Kasumi-1 (cell line): ENCODE measurements at places on chromosomes 3 and 15.

DNA sequence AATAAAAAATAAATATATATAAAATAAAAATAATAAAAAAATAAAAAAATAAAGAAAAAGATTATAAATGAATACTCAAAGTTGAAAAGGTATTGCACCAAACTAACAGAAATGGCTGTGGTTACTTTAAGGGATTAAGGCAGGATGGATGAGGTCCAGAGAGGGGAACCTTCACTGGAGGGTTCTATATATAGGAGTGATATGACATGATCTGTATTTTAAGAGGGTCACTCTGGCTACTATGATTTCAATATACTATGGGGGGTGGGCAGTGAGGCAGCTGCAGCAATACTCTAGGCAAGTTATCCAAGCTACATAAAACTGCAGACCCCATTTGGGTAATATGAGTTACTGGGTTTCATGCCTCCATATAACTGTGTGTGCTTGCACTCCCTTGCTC, 24.6 kb downstream of the ACAD11 start:
- no peak for DNase-seq

DNA sequence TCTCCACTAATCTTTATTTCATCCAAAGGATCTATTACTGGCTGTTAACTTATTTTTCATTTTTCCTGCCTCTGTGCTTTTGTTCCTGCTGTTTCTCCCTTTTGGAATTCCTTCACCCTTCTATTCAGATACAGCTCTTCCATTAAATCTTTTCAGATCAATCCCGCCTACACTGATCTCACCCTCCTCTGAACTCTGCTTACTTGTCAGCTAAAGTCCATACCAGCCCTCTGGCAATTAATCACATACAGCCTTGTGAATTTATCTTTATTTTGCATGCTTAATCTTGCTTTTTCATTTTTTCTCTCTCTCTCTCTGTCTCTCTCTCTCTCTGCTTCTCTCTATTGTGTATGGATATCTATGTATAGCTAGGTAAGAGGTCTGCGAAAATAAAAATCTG, 100.8 kb upstream of the UMPS start:
- DNase-seq: no peak

- no peak for DNase-seq
These were observed 11.4 kb downstream of the SEMA3G start for GRCh38 chr3:52433328-52433995.

GRCh38 chr3:53554559-53555067, 60.2 kb downstream of the CACNA1D start:
- no peak for DNase-seq

DNA sequence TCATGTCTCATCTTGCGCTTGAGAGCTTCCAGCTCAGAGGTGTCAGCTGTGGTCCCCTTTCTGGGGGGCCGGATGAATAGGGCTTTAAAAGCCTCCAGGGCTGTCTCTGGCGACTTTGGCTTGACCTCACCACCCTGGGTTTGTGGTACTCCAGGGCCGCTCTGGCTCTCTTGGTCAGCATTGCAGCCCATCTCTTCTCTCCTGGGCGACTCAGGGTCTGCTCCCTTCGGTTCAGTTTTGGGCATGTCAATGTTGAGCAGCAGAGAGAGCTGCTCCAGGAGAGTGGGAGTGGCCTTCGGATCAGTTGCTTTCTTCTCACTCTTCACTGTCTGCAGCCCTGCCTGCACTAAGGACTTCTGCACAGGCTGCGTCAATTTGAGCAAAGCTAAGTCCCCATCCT, 127.9 kb downstream of the FMN1 start:
- no peak for DNase-seq

GRCh38 chr3:52068055-52068571, 11.7 kb upstream of the DUSP7 start:
- no peak for DNase-seq

DNA sequence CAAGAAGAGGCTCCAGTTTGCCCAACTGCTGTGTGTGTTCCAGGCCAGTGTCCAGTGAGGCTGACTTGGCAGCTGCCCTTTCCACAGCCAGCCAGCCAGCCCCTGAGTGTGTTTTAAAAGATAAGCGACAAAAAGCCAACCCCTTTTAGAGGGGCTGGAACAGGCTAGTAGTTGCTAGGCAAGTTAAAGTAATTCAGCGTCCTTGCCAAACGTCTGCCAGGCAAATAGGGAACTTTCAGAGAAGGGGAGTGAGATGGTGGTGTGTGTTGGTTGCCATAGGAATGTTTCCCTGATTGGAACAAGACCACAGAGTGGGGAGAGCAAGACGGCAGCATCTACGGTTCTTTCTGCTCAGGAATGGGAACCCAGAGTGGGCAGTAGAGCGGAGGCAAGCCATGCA, 86.3 kb downstream of the TMEM108 start:
- DNase-seq: peak; percentile 13

GRCh38 chr3:129611812-129612533, 5.5 kb upstream of the PLXND1 start:
- DNase-seq: no peak

DNA sequence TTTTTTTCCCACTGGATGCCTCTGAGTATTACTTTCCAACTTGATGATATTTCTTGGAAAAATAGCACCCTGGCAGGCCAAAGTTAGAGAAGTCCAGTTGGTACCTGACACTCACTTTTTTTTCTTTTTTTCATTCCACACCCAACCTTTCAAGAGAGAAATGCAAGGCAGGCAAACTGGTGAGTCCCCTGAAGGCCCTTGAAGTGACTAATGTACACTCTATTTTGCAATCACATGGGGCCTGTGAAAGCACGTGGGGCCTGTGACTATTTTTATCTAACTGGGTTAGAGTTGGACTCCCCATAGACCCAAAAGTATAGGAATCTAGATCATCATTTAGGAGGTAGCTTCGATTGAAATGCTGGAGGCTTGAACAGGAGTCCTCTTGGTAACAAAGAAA, 316.7 kb downstream of the CHL1 start:
- DNase-seq: no peak

DNA sequence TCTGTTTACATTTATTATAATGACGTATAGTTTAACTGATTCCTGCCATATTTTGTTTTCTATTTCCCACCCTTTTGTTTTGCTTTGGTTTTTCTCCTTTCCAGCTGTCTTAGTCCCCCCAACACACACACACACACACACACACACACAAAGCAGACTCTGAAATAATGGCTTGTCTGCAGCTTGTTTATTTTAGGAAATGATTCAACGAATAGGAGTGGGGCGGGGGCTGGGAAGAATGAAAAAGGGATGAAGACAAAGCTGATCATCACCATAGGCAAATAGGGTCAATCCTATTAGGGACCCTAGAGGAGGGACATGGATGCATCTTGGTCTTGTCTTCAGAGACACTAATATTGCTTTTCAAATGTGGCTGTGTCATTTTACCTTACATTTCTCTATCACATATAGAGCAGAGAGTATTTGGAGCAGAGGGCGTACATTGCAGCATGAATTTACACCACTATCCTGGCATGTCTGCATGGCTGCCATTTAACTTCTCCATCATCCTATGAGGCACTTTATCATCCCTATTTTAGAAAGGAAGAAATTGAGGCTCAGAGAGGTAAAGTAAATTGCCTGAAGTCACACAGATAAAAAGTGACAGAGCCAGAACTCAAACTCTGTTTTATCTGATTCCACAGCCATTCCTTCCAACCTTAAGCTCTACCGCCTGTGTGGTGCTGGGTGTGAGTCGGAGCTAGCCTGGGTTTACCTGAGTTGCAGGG, 147.2 kb upstream of the TPM1 start:
- no peak for DNase-seq

DNA sequence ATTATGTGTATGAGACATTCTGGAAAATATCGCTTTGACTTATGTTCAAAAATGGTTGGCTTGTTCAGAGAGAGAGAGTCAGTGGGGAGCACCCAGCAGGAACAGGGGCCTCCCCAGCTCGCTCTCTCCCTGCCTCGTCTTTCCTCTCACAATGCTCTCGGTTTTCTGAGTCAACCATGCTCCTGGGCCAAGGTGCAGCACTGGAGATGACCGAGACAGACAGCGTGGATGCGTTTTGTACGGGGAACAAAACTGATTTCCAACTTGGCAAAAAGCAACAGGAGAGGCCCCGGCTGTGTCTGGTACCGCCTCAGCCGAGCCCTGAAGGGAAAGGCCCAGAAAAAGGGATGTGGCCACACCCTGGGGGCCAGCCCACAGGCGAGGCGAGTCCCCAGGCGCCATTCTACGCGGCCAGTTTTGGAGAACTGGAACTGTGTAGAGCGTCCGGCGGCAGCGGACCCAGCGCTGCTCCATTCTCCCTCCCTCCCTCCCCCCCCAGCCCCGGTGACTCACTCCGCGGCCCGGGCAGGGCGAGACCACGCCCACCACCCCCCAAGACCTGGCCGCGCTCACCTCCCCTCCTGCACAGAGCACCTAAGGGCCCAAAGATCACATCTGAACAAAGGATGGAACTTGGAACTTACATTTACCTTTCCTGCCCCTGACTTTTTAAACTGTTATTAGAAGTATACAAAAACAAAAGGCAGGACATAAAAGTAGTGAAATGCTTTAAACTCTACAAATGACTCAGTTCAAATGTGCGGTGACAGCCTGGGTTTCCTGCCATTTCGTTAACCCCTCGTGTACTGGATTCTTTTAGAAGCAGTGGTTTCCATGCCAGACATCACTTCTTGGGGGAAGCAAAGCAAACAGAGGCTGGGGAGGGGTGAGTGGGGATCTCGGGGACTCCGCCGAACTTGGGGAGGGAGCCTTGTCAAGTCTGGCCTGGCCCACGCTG, 12.7 kb downstream of the ATP10A start:
- no peak for DNase-seq

- no peak for DNase-seq
These were observed 39.1 kb downstream of the MGLL start for GRCh38 chr3:127783166-127783565.

GRCh38 chr3:152281133-152281713, 12.5 kb downstream of the MBNL1 start:
- no peak for DNase-seq

DNA sequence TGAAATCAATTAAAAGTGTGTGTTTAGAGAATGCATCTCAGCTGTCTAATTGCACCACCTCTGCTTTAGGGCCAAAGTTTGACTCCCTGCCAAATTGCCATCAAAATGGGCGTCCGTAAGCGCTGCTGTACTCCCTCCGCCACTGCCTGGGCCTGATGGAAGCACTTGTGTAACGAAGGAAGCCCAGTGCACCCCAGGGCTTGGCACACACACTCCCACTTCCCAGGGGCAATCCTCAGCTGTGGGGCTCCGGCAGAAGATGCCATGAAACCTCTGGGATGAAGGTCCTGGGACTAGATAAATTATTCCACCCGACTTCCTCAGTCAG, 137.8 kb downstream of the RORA start:
- DNase-seq: no peak

DNA sequence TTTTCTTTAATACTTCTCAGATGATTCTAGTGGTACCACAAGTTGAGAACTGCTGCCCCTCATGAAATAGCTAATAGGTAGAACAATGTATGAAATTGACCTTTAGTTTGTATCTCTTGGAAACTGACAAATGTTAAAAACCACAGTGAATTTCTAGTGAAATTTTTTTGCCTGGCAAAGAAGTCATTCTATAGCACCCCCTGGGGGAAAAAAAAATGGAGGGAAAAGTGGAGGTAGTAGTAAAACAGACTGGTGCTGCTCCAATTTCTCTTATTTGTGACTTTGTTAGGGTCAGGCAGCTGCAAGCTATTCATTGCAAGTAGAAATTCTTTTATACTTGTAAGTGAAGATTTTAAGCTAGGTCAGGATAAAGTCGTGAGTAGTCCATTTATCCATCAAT, 605.0 kb downstream of the NLGN1 start:
- DNase-seq: peak; percentile 26

- DNase-seq: peak; percentile 64
These were observed 28.3 kb upstream of the ALDH1L1 start for GRCh38 chr3:126208606-126209256.

DNA sequence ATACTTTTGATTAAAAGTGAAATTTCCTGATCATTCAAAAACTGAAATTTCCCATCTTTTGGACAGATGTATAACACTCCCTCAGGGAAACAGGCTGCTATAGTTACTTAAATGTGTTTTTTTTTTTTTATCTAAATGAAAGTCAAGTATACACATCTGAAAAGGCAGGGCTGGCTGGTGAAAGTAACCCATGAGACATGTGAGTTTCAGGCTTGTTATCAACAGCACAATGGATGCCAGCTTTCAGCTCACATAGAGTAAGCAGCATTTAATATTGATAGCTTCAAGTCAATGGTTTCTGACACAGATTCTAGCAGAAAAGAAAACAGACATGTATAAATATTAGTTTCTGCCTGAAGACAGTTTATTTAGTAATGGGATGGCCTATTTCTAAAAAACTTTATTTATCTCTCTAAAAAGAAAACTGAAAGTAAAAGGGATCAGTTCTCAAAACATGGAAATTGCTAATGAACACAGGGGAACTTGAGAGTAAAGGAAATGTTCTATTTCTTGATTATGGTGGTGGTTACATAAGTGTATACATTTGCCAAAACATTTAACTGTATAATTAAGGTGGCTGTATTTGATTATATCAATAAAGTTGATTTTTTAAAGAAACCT, 89.7 kb upstream of the CMC1 start:
- DNase-seq: no peak

GRCh38 chr3:134971306-134971705, 176.2 kb downstream of the EPHB1 start:
- DNase-seq: no peak

- DNase-seq: no peak
These were observed 28.9 kb upstream of the SNRPA1 start for GRCh38 chr15:101323793-101324523.

- no peak for DNase-seq
These were observed 361.9 kb upstream of the ICE2 start for GRCh38 chr15:60840703-60841411.

DNA sequence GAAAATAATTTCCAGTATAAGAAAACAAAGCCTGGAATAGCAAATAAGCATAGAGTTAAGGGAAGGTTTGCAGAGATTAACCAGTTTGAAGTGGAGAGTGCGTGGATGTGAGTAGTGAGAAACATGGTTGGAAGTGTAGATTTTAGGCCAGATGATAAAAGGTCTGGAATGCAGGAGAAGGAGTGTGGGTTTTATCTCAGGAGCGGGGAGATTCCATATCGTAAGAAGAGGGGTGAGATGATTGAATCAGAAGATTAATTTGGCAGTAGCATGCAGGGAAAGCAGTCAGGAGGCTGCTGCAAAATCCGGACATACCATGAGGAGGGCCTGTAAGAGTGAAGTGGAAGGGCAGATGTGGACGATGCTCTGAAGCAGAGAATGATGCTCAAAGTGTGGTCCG, 13.7 kb downstream of the PPARG start:
- no peak for DNase-seq

- no peak for DNase-seq
These were observed 185.2 kb downstream of the SHOX2 start for GRCh38 chr3:157920822-157921700.
